Activated CD8-positive, alpha-beta memory T cell treated with anti-CD3 and anti-CD28 coated beads, Interleukin-2, amount 10 ng/mL, durations not matched to agents 7 days and 5 days (primary cell): ENCODE measurements at places on chromosomes 11 and 22.

- no peaks in the 10 kb centered on the region for H3K4me1 ChIP-seq
- no peaks in the 10 kb centered on the region for H3K36me3 ChIP-seq
- H3K27ac ChIP-seq: no peak overlapping the region
- H3K27me3 ChIP-seq: no peaks in the 10 kb centered on the region
- no peak for DNase-seq
- no peak overlapping the region for H3K4me3 ChIP-seq
Measured at GRCh38 chr11:80505771-80506170, 1064.9 kb upstream of the TENM4 start.

DNA sequence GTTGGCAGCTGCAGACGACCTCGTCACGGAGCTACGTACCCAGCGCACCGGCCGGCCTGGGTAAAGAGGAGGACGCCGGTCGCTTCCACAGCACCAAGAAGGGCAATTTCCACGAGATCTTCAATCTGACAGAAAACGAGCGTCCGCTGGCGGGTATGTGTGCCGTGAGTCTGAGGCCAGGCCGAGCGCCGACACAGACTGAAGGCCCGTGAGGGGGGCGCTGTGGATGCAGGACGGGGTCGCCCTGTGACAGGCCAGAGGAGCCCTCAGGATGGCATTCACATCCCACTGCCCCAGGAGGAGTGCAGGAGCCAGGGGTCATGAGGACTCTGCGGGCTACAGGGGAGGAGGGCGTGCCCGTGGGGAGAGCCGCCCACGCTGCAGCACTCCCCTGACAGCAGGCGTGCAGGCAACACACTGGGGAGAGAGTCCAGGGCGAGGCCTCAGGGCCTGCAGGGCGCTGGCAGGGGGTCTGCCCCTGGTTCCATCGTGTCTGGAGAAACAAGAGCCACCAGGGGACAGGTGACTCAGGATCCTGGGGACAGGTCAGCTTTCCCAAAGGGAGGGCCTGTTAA lies 53.6 kb downstream of the GRAMD4 start:
- H3K36me3 ChIP-seq: no peaks in the 10 kb centered on the region
- no peaks in the 10 kb centered on the region for H3K27me3 ChIP-seq
- H3K27ac ChIP-seq: peak overlapping the region; percentile 95
- H3K4me3 ChIP-seq: peak overlapping the region; percentile 80
- H3K4me1 ChIP-seq: peaks cover 27% of the 10 kb centered on the region
- no peak for DNase-seq

DNA sequence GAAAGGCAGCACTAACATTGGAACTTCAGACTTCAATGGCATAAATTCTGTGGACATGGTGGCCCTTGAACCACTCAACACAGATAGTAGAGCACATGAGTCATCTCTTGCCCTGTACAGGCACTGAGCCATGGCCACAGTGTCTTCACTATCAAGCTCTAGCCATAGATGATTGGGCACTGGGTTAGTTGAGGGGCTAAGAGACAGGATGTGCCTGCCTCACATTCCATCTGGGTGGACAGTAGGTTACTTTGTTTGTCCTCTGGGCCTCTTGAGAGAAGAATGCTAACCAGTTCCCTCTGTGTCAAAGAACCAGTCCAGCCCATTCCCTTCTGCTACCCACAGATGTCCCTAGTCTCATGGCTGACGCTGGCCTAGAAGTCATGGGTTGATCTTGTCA lies 39.8 kb downstream of the OR6Q1 start:
- no peaks in the 10 kb centered on the region for H3K36me3 ChIP-seq
- no peaks in the 10 kb centered on the region for H3K4me1 ChIP-seq
- H3K4me3 ChIP-seq: no peak overlapping the region

DNA sequence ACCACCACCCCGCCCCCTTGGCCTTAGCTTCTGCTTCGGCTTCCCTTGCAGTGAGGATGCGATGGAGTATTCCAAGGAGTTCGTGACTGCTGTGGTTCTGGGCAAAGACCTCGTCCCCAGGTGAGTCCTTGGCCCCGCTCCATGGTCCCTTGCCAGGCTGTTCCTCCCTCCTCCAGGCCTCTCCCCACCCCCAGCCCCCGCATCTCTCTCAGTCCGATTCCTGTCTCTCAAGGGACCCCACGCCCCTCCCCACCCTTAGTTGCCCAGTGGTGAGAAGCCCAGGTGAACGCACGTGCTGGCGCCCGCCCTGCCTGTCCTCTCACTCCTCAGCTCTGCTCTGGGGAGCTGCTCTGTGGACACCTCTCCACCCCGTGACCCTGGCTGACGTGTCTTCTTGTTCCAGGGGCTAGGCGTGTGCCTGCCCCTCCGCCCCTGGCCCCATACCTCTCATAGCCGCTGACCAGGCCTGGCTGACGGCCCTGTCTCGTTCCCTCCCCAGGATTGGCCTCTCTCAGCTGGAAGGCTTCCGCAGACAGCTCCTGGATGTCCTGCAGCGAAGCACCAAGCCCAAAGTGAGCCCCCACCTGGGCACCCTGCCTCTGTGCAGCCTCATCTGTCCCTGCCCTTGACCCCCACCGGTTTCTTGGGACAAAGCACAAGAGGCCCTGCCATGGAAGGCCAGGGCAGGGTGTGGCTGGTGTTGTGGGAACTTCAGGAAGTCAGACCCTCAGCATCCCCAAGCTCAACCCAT lies 14.6 kb upstream of the MYRF start:
- H3K36me3 ChIP-seq: no peaks in the 10 kb centered on the region
- no peak for DNase-seq
- no peaks in the 10 kb centered on the region for H3K27me3 ChIP-seq

DNA sequence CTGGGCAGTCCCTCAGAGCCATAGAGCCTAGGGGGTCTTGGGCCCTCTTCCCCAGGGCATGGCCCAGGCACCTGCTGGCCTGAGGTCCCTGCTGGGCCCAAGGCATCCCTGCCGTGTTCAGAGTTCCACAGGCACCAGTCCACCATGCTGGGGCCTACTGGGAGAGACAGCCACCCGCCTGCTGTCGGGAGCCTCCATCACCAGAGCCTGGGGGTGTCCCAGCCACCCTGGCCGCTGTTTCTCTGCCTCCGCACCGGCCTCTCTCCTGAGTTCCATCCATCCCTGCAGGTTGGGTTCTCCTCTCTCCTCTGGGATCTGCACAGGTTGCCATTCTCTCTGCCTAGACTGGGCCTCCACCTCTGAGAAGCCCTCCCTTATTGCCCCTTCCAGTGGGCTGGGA lies 68.6 kb downstream of the KCNQ1 start:
- no peak overlapping the region for H3K4me3 ChIP-seq
- peak overlapping the region; percentile 31 for H3K27ac ChIP-seq
- DNase-seq: peak; percentile 25
- peaks cover 7% of the 10 kb centered on the region for H3K4me1 ChIP-seq
- no peaks in the 10 kb centered on the region for H3K36me3 ChIP-seq
- H3K27me3 ChIP-seq: no peaks in the 10 kb centered on the region
